ENCODE measurements at places on chromosomes 16 and 17.

DNA sequence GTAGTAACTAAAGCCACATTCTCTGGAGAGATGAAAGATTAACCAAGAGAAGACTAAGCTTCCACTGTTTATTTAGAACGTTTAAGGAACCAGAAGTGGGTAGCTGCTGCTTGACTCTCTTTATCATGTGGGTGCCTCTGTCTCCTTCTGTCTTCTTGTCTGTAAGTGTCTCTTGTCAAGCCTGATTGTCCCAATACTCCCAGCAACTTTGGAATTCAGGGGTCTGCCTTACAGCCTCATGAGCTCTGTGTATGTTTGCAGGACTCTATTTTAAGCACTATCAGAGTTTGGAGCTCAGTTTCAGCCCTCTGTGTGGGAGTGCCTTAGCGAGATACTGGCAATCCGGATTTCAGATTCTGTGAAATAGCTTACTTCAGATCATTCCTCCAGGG, 29.3 kb upstream of the SPACA3 start:
- DNase-seq: no peak

GRCh38 chr17:80786470-80786869, 205.2 kb upstream of the CHMP6 start:
- no peak for DNase-seq

GRCh38 chr17:75006653-75007052, 5.8 kb upstream of the MRPL58 start:
- no peak for DNase-seq

- no peak for DNase-seq
Measured at GRCh38 chr17:68803164-68803929, 151.8 kb downstream of the ABCA8 start.

- no peak for DNase-seq
Measured at GRCh38 chr16:54291656-54292487, 5.3 kb upstream of the IRX3 start.

DNA sequence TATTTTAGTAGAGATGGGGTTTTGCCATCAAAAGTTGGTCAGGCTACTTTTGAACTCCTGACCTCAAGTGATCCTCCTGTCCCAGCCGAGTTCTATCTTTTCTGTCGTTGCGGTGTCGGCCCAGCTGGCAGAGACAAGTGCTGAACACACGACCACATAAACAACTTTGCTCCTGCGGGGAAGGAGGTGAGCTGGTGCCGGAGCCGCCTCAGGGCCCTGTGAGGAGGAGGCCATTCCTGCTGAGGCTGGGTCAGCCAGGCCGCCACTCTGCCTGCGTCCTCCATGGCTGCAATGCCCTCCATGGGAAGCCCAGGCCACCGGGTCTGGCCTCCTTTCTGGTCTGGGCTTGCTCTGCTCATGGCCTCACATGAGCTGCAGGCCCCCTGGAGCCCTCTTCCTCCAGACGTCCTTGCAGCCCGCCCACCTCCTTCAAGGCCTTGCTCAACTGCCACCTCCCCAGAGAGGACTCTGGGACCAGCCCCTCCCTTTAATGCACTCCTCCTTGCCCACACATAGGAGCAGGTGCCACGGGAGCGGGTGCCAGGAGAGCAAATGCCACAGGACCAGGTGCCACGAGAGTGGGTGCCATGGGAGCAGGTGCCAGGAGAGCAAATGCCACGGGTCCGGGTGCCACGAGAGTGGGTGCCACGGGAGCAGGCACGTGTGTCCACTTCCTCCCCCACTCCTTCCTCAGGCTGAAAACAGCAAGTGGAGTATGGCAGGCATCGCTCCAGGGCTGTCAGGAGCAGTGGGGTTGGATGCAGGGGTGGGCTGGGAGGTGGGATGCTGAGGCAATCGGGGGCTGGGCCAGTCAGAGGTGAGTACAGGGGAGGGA, 28.4 kb upstream of the CBFA2T3 start:
- no peak for DNase-seq

DNA sequence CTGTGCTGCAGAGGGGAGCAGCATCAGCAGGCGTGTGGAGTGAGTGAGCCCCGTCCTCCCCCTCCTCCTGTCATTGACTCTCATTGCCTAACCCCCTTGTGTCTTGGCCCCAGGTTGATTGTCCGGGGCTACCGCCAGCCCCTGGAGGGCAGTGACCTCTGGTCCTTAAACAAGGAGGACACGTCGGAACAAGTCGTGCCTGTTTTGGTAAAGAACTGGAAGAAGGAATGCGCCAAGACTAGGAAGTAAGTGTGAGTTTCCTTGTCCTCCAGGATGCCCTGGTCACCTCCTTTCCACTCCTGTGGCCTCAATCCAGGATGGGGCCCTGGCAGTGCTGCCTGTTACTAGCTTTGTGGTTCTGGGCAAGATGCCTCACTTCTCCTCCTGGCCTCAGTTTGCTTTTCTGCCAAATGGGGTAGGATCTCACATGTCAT, 87.0 kb downstream of the ABCC1 start:
- DNase-seq: no peak

DNA sequence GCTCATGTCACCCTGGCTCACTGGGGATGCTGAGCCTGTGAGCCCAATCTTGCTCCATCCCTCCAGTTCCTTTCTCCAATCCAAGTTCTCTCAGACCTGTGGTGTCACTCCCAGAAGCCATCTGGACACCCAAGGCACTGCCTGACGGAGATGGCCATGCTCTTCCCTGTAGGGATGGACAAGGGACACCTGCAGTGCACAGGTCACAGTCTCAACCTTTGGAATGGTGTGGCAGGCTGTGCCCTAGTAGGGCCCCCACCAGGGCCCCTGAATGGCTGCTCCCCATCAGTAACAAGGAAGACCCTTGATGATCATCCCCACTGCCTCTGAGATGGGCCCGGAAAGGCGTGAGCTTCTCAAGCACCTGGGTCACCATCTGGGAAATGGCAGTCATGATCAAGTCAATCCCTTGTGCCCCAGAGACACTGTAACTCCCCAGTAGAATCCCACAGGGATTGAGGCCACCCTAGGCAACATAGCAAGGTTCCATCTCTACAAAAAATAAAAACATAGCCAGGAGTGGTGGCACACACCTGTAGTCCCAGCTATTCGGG, 822.5 kb downstream of the KCNJ18 start:
- DNase-seq: no peak

DNA sequence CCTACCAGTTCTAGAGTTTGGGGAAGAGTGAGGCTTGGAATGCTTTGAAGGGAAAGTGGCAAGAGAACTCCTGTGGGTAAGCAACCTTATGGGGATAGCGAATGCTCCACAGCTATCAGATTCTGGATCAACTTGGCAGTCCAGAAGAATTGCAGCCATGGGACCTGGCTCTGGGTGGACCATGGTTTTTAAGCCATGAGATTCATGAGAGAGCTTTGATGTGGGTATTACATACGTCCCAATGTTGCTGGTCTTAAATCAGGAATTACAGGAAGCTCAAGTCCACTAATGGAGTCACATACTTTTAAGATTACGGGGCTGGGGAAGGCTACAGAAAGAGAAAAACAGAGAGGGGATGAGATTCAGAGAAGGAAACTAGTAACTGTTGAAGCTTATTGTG, 142.5 kb upstream of the ELAC2 start:
- no peak for DNase-seq
